T-helper 2 cell treated with Interferon-gamma antibody and Interleukin-4, amounts not matched to agents 100 ng/mL and 5 ng/mL, for 36 hours (primary cell): ENCODE measurements at places on chromosomes 1 and 21. TPM values are rescaled to one million over a fixed set of nuclear protein-coding genes. Genes with fewer than 3 reads are reported as not detected.

Gene NES
- total RNA-seq = not detected in 2 replicates

Gene RHD
- total RNA-seq = not detected in 2 replicates

Gene SDC3
- total RNA-seq = 0.09 and 0.11 TPM in 2 replicates

Gene OR2T11
- not detected in 2 replicates for total RNA-seq

Gene DEPDC1
- 24.2 and 24.5 TPM in 2 replicates for total RNA-seq

Gene FOXD3
- total RNA-seq = 0.09 TPM in 1 of 2 replicates, not detected in the other

Gene LCE2B
- total RNA-seq = not detected in 2 replicates

Gene CHI3L2
- 8.0 and 9.1 TPM in 2 replicates for total RNA-seq

Gene RBM15
- total RNA-seq = 58.0 and 59.0 TPM in 2 replicates

Gene TTC34
- total RNA-seq = 1.3 and 1.7 TPM in 2 replicates

Gene FCRL5
- total RNA-seq = not detected in 2 replicates

Gene SELENOF
- 183 and 198 TPM in 2 replicates for total RNA-seq

Gene LCE1A
- total RNA-seq = not detected in 2 replicates
